ENCODE measurements at places on chromosomes 4 and X. TPM values are rescaled to one million over a fixed set of nuclear protein-coding genes. Genes with fewer than 3 reads are reported as not detected.

DNA sequence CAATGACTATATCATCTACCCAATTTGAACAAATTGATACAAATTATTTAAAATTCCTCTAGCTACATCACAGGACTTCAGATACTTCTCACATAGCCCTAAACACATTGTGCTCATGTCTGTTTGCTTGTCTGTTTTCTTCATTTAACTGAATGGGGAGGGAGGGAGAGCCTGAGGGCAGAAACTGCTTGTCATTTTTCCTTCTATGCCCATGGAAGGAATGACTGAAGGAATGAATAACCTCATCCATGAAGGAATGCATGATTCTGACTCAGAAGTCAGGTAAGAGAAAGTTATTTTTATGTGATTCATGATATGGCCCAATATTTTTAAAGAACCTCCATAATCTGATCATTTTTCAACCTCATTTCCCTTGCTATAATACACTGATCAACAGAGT lies 418.0 kb upstream of the PITX2 start:
- DNase-seq: no peak

GRCh38 chrX:118702741-118703140 lies 24.7 kb upstream of the IL13RA1 start:
- DNase-seq: no peak

DNA sequence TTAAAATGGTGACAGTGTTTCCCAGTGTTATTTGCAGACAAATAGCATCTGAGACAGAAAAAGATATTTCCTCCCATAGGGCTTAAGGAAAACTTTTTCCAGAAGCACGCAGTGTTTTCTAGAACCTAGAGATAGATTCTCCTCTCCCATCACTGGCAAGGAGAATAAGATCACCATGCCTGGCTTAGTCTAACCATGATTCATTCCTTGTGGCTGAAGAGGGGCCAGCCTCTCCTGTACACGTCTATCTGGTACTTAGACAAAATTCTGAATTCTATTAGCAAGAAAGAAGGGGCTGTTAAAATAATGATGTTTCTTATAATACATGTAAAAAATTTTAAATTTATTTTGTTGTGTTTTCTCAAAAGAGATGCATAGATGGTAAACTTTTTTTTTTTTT lies 296.1 kb upstream of the LDB2 start:
- DNase-seq: no peak

PAGE1 gene
- total RNA-seq: not detected

- DNase-seq: no peak
Observed at GRCh38 chr4:3484057-3484973, 21.2 kb downstream of the DOK7 start.

DNA sequence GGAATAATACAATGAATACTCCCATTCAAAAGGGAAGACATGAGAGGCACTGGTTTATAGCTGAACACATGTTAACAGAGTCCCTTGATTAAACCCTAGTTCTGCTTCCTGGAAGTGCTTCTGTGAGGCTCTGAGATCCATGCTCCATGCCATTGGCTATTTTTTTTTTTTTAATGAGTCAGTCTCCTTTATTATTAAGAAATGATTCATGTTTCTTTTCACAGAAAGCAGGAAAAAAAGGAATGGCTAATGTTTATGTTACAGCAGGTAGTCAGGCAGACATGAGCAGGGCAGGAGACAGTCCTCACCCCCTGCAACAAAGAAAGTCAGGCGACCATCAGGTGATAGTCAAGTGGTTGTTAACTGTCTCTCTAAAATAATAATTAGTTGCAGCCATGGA lies 598.7 kb downstream of the EPHA5 start:
- DNase-seq: no peak

NIPAL1 gene
- 6.5 TPM for total RNA-seq

- no peak for DNase-seq
Observed at GRCh38 chrX:106608016-106608415, 3.8 kb upstream of the RADX start.

- no peak for DNase-seq
Observed at GRCh38 chr4:116088771-116089170, 975.4 kb upstream of the NDST4 start.

DNA sequence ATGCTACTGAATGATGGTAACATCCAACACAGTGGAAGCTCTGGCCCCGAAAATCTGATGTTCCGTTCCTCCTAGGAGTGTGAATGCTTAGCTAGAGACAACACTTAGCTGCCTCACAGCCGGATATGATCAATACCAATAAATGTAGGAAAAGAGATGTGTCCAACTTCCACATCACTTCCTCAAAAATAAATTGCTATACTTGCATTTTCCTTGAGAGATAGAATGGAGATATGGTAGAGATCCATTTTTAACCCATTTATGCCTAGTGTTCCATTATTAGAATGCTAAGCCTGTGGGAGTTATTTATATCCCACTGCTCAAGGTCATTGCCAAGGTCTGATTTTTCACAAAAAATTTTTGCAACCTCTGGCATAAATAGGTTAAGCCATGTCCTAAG lies 5.5 kb upstream of the SLC9B1 start:
- DNase-seq: no peak

DNA sequence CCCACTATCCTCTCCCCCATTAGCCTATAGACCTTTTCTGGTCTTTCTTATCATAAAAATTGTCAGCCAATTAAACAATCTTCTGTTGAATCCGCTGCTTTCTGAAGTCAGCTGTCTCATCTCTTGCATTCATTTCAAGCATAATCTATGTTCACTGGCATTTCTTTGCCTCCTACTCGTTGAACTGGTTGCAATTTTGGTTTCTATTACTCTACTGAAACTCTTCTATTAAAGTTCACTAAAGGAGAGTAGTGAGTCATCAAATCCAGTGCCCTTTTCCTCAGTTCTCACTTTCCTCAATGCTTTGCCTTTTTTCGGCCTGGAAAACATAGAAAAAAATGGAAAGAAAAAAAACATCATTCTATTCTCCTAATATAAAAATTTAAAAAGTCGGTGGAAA lies 23.9 kb upstream of the CXCL13 start:
- no peak for DNase-seq

FRG1 gene
- total RNA-seq: 34.7 TPM
